HuH-7.5 (cell line): ENCODE measurements at places on chromosomes 12 and 14.

DNA sequence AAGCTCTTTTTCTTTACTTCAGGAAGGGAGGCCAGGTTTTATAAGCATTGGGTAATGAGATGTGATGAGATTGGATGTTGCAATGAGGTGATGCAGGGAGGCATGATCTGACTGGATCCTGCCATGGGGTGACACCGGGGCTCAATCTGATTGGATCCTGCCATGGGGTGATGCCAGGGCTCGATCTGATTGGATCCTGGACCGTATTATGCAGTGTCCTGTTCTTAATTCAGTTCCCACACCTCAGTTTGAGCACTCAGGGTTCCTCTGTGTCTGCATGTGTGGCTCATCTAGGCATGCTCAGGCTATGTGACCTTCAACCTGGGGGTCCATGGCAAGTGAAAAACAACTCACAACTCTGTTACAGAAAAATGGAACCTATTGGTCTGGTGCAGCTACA is 166.4 kb downstream of the SLC15A4 start:
- DNase-seq: no peak

DNA sequence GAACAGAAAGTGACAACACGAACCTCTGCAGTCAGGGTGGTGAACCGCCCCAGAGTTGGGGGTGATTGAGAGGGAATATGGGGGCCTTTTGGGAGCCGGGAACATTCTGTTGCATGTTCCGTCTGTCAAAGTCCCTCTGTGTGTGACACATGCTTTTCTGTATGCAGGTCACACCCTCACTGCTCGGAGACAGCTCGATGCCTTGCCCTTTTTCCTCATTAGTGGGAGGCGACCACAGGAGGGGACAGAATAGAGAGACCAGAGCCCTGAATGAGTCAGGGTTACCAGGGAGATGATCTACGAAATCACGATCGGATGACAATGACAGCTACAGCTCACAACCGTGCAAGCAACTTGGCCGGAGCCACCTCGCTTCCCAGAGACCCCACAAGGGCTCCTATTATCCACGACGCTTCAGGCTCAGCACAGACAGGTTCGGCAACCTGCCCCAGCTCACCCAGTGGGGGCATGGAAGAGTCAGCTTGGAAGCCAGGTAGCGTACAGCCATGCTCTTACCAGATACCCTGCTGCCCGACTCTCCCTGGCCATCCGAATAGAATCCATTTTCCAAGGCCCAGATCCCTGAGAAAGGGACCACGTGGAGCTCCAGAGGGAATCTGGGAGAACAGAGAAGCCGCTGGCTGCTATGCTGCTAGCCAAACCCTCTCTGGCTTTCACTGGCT is 38.8 kb downstream of the TESC start:
- no peak for DNase-seq

- DNase-seq: no peak
Measured at GRCh38 chr14:68787092-68787992, 5.5 kb downstream of the ZFP36L1 start.

DNA sequence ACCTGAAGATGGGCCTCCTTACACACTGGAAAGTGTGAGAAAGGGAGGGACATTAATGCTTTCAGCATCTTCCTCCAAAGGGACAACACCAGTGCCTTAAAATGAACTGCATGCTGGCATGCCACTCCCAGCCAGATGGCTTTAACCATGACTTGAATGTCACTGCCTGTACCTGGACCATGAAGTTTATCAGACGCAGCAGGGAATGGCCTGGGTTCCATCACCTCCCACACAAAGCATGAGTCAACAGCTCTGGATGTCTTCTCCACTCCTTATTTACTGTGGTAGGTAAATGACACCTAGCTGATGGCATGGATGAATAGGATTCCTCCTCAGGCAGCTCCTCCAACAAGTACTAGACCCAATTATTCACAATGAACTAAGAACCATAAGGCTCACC is 645.6 kb downstream of the SOX5 start:
- no peak for DNase-seq

DNA sequence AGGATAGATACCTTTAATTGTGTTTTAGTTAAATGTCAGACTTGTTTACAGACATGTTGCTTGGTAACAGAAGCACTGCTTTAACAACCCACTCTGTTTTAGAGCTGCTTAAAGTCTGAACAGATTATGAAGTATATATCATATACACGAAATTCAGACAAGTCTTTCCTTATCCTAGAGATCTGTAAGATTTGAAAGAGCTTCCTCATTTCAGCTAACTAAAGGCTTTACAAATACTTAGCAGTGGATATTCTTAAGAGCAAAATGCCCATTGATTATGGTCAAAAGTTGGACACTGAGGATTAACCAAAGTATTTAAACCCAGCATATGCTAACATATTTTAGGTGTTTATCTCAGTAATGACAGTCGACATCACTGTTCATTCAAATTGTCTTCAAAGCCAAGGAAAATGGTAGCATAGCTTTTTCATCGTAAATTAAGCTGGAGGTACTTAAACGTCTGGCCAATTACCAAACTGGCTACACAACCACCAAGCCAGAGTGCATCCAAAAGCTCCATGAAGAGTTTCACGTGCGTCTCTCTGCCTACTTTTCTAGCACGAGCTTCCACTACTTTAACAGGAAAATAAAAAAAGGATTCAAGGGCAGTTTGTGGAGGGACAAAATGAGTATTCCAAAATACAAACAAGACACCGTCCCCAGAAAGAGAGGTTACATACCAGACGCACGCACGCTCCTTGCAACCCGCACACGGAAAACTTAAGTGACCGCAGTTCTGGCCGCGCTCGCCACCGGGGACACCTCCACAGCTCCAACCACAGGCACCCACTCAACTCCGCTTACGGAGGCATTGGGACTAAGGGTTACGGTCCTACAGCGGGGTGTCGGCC is 565 bp downstream of the CEP83 start:
- no peak for DNase-seq

- no peak for DNase-seq
Measured at GRCh38 chr14:50272498-50272897, 39.5 kb downstream of the L2HGDH start.

- DNase-seq: no peak
Measured at GRCh38 chr12:28145216-28145615, 45.0 kb upstream of the CCDC91 start.

DNA sequence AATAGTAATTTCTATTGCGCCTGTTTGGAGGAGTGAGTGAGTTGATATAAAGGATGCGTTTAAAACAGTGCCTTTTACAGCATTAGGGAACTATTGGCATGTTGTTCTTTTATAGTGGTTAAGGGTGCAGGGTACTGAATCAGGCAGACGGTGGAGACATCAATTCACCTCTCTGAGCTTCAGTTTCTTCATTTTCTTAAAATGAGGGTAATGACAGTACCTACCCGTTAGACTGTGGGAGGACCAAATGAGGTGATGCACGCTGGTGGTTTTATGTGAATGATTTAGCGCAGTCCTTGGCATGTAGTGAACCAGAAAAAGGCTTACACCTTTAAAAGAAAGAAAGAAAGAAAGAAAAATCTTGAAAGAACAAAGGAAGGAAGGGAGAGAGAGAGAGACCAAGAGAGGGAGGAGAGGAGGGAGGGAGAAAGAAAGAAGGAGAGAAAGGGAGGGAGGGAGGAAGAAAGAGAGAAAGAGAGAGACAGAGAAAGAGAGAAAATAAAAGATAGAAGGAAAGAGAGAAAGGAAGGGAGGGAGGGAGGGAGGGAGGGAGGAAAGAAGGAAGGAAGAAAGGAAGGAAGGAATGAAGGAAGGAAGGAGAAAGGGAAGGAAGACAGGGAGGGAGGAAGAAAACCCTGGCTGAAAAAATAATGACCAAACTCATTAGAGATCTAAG is 22.2 kb upstream of the CCND2 start:
- DNase-seq: no peak

DNA sequence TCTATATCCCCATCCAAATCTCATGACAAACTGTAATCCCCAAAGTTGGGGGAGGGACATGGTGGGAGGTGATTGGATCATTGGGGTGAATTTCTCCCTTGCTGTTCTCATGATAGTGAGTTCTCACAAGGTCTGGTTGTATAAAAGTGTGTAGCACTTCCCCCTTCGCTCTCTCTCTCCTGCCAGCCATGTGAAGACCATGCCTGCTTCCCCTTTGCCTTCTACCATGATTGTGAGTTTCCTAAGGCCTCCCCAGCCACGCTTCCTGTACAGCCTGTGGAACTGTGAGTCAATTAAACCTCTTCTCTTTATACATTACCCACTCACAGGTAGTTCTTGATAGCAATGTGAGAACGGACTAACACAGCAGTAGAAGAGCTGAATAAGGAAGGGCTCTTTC is 62.6 kb upstream of the VASH1 start:
- DNase-seq: no peak

- peak; percentile 29 for DNase-seq
Measured at GRCh38 chr12:22709292-22709691, 84.3 kb downstream of the ETNK1 start.

- DNase-seq: no peak
Measured at GRCh38 chr12:3580094-3580749, 89.2 kb downstream of the PRMT8 start.

- DNase-seq: no peak
Measured at GRCh38 chr12:115000038-115000437, 316.1 kb upstream of the TBX3 start.

- no peak for DNase-seq
Measured at GRCh38 chr14:38941488-38941887, 161.5 kb downstream of the SEC23A start.

DNA sequence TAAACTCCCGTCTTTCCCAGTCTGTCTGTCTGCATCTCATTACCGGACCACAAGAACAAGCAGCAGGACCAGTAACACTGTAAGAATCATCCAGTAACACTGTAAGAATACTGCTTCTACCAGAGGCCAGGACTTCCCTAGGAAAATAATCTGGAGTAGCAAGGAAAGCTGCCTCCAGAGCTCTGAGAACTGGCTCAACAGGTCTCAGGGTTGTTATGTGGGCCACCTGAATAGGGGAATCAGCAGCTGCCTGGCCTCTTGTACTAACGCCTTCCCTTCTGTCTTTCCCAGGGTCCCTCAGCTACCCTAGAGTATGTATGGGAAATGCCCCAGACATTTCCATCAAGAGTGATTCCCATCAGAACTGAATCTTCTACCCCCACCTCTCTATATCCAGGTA is 954 bp upstream of the SLC39A2 start:
- no peak for DNase-seq

DNA sequence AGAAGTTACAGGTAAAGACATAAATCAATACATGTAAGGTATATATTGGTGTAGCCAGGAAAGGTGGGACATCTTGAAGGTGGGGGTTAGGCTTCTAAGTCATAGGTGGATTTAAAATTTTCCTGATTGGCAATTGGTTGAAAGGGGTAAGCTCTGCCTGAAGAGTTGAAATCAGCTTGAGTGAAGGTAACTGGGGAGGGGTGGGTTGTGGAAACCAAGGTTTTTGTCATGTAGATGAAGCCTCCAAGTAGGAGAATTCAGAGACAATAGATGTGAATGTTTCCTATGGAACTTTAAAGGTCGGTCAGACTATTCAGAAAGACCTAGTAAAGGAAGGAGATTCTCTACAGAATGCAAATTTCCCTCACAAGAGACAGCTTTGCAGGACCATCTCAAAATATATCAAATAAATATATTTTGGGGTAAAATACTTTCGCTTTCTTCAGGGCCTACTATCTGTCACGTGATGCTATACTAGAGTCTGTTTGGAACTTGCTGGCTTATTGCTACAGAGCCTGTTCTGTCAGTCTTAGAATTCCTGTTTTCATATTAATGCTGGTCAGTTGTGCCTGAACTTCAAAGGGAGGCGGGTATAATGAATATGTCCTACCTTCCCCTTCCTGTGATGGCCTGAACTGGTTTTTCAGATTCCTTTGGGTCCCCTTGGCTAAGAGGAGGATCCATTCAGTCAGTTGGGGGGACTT is 20.6 kb upstream of the SPATA7 start:
- no peak for DNase-seq

DNA sequence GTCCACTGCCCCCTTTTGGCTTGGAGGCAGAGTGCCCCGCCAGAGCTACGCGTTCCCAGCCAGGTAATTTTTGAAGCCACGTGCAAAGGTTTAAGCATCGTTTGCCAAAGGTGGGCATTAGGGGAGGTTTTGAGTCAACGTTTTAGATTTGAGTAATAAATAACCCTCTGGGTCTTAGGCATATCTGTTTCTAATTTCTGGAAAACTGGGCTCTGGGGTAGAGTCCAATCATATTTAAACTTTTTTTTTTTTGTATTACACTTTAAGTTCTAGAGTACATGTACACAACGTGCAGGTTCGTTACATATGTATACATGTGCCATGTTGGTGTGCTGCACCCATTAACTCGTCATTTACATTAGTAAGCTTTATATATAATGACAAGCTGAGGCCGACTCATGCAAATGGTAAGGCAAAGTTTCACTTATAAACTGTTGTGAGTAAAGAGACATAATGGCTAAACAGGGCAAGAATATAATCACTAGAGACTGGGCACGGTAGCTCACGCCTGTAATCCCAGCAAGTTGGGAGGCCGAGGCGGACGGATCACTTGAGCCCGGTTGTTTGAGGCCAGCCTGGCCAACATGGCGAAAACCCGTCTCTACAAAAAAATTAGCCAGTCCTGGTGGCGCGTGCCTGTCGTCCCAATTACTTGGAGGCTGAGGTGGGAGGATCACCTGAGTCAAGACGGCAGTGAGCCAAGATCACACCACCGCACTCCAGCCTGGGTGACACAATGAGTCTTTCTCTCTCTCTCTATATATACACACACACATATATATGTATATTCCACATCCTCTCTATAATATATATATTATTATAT is 491 bp upstream of the NR2C1 start:
- DNase-seq: no peak

DNA sequence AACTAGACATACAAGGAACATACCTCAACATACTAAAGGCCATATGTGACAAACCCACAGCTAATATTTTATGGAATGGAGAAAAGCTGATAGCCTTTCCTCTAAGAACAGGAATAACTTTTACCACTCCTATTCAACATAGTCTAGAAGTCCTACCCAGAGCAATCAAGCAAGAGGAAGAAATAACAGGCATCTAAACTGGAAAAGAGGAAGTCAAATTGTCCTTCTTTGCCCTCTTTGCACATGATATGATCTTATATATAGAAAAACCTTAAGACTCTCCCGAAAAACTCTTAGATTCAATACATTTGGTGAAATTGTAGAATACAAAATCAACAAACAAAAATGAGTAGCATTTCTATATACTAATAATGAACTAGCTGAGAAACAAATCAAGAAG is 110.0 kb downstream of the ATP23 start:
- DNase-seq: no peak

DNA sequence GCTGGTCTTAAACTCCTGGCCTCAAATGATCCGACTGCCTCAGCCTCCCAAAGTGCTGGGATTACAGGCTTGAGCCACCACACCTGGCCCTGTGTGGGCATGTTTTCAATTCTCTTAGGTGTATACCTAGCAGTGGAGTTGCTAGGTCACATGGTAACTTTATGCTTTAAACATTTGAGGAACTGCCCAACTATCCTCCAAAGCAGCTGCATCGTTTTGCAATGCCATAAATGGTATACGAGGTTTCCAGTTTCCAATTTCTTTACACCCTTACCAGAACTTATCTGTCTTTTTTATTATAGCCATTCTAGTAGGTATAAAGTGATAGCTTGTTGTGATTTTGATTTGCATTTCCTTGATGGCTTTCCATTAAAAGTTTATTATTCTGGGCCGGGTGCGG is 25.1 kb downstream of the RBMS2 start:
- DNase-seq: no peak
